Osteocyte (in vitro differentiated cells): ENCODE measurements at places on chromosomes 6 and 20. TPM values are rescaled to one million over a fixed set of nuclear protein-coding genes. Genes with fewer than 3 reads are reported as not detected.
A peak's percentile ranks its signal among the peaks of the same experiment; 100 is the strongest.

GID8 gene
- total RNA-seq: 33.5 and 35.8 TPM in 2 replicates

DNA sequence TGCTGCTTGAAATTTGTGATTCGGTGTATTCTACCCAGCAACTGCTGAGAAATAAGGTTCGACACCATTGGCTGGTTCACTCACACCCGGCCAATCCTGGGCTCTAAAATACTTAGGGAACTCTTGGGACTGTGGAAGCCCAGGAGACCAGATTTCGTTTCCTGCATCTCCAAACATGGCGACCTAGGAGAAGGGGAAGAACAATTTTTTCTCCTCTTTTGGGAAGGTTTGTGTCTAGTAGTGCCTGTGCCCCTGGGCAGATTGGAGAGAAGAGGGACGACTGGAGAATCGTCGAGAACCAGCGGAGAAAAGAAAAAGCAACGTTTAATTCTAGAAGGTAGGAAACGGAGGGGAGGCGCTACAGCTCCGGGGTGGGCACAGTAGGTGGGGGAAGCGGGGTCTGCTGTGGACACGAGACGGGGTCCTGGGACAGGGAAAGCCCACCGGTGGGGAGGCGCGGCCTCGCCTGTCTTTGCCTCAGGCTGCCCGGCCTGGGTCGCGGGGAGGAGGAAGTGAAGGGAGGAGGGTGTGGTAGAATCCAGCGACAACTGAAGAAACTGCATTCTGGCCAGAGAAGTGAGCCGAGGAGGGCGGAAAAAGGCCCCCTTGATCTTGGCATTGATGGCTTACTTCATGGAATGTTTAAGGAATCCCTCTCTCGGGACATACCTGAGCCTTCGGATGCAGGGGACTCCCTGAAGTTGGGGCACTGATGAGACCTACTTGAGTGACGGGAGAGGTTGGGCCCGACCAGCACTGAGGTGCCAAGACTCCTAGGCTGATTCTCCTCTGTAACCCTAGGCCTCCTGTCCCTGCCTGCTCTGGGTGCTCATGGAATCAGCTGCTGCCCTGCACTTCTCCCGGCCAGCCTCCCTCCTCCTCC lies at the start of gene BTN2A1:
Gene BTN2A1, plus strand, starts transcription at position 150 of the 883 bp plus-strand sequence. Its CDS starts 682 bp downstream, at position 832.
- DNase-seq: peak; percentile 88

DNA sequence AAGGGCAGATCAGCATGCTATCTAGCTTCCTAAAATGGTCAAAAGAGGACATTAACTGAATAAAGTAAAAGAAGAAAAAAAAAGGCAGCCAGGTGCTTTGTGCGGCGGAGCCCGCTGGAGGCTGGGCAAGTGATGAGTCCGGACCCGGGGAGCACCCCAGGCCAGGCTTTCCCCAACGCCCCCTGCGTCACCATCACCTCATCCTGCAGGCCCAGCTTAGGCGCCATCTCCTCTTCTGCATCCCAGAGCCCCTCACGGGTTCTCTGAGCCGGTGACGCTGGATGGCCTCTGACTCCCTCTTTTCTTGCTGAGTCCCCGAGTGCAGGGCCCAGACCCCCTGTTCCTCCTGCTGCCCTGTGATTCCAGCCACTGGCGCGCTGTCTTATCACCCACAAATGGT lies 250.1 kb downstream of the TBXT start:
- DNase-seq: peak; percentile 73

TCP11 gene
- 0.43 TPM in 1 of 2 replicates, not detected in the other for total RNA-seq

SLC35D3 gene
- total RNA-seq: not detected in 2 replicates

DNA sequence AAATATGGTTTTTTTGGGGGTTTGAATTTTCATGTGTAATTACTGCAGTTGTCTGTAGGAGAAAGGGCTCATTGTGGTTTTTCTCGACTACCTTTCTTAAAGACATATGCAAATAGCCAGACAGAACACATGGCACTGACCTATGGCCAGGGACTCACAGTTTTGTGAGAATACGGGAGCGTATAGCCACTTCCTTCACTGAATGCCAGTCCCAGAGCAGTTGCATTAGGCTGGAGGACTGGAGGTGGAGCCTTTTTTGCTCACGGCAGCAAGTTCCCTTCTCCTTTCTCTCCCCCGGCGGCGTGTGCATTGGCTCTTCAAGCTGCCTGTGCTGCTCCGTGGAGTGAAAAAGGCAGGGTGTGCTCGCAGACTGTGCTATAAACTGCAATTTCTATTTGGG lies 114.9 kb downstream of the AKAP7 start:
- no peak for DNase-seq

TMEM74B gene
- not detected in 2 replicates for total RNA-seq

C6orf132 gene
- 4.0 and 4.3 TPM in 2 replicates for total RNA-seq

- no peak for DNase-seq
These were observed 212.7 kb downstream of the BCKDHB start for GRCh38 chr6:80319196-80319595.

OSER1 gene
- total RNA-seq: 41.2 and 44.9 TPM in 2 replicates

- DNase-seq: no peak
These were observed 259.9 kb upstream of the MARCKS start for GRCh38 chr6:113597231-113597583.

DNA sequence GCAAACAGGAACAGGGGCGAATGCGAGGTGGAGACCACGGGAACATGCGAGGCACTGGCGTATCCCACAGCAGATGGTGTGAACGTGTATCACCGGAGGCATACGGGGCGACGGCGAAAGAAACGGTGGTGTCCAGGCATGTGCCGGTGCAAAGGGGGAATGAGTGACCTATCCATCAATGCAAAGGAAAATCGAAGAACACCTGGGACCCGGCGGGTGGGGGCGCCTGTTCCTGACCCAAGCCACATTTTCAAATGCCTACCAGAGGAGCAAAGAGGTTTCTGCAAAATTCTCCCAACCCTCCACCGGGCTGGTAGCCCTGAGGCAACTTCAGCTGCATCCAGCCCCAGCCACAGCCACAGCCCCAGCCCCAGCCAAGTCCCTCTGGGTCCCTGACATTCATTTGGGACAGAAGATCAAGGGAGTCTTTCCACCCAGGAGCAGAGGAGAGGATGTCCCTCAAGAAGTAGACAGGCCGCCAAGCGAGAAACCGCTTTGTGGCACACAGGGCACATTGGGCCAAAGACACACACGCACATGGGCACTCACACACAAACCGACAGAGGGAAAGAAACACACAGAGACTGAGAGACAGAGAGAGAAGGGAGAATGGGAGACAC lies 164.0 kb upstream of the ZNF337 start:
- DNase-seq: peak; percentile 74

- DNase-seq: no peak
These were observed at the start of gene UNC5CL for GRCh38 chr6:41039060-41039998. Gene UNC5CL (minus strand): TSS chr6:41039221. CDS start chr6:41035074, 4,147 bp downstream.

- no peak for DNase-seq
These were observed 70.6 kb upstream of the PHACTR1 start for GRCh38 chr6:12645941-12646340.

- DNase-seq: no peak
These were observed 4.8 kb upstream of the MUC22 start for GRCh38 chr6:31005249-31006020.

- no peak for DNase-seq
These were observed 105.9 kb downstream of the ADTRP start for GRCh38 chr6:11672669-11673068.

DNA sequence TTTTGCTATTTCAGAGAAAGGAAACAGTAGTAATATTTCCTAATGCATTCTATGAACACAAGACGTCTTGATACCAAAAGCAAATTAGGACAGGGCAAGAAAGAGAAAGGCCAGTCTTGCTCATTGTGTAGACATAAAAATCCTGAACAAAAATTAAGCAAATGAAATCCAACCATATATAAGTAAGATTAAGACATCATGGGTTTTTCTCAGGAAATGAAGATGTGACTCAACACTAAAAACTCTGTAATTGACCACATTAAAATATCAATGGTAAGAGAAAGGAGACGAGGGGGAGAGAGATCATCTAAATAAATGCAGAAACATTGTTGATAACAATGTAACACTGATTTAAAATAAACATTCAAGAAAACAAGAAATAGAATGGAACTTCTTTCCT lies 205.4 kb downstream of the SOD2 start:
- no peak for DNase-seq

GRCh38 chr20:48827855-48828733 lies at the start of gene PREX1:
Gene PREX1 (minus strand): TSS chr20:48827999. CDS start chr20:48827860, 139 bp downstream.
- DNase-seq: peak; percentile 89

IRAK1BP1 gene
- total RNA-seq: 2.9 and 3.2 TPM in 2 replicates

HLA-DRB5 gene
- not detected in 2 replicates for total RNA-seq
